GM13977 (cell line): ENCODE measurements at places on chromosomes 3 and 15.

- DNase-seq = no peak
Observed at GRCh38 chr15:58454950-58455401, 23.2 kb downstream of the LIPC start.

- no peak for DNase-seq
Observed at GRCh38 chr15:44676676-44677075, 13.2 kb upstream of the SPG11 start.

DNA sequence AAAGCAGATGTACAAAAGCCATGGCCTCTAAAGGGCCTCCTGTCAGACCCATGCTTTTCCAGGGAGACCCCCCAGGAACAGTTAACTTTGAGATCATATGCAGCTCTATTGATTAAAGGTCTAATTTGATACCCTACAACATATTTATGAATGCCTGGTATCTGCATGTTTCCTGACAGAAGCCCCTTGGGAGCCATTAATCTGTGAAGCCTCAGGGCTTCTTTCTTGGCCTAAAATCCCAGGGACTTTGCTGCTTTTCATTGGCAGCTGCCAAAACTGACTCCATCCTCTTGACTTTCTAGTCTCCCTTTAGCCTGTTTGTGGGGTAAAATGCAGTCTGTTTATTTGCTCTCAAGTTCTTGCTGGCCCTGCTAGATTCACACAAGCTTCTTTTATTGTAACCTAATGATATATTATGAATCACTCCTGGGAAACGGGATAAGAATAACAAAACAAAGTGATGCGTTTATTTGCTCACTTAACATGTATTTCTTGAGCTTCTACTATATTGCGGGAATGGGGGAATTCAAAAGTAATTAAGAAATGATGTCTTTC, 257.0 kb downstream of the LSAMP start:
- DNase-seq = no peak

- DNase-seq = no peak
Observed at GRCh38 chr3:81658322-81658997, 103.0 kb downstream of the GBE1 start.

DNA sequence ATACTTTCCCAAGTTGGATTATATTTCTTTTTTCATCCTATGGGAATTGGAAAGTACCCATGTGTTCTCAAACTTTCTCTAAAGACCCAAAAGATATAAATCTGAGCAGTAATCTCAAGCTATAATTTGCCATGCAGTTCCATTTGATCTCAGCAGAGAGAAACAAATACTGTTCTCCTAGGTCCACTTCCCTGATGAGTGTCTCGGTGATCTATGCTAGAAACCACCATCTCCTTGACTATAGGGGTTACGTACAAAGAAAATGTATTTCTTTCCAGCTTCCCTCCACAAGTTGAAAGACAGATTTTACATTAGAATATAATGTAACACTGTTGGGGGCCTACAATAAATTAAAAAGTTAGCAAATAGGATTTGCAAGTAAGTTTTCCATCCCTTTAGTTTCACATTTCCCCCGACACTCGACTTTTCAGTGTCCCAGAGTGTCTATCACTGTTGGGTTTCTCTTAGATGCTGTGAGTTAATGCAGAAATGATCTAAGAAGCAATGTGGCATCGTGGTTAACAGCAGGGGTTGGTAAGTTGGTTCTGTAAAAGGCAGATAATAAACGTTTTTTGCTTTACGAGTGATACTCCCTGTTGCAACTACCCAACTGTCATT, 465.1 kb upstream of the CFAP20DC start:
- no peak for DNase-seq

GRCh38 chr3:128427872-128428822, 38.5 kb downstream of the DNAJB8 start:
- no peak for DNase-seq

DNA sequence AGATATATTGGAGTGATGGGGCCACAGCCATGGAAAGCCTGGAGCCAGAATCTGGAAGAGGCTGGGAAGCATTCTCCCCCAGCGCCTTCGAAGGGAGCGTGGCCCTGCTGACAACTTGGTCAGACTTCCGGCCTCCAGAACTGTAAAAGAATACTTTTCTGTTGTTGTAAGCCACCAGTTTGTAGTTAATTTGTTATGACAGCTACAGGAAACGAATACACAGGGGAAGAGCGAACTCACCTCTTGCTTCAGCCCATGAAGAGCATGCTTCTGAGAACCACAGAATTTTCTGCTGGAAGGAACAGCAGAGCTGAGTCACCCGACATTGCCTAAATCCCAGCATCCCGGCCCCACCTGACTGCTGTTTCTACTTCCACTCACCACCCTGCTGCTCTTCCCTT, 501.7 kb downstream of the SHQ1 start:
- no peak for DNase-seq

GRCh38 chr15:32099956-32100684, 69.8 kb downstream of the CHRNA7 start:
- DNase-seq = no peak

GRCh38 chr15:90807786-90808086, 60.7 kb upstream of the FURIN start:
- no peak for DNase-seq

GRCh38 chr3:64548200-64548889, 139.5 kb downstream of the ADAMTS9 start:
- DNase-seq = no peak

GRCh38 chr3:178718995-178719635, 182.9 kb downstream of the KCNMB2 start:
- no peak for DNase-seq

DNA sequence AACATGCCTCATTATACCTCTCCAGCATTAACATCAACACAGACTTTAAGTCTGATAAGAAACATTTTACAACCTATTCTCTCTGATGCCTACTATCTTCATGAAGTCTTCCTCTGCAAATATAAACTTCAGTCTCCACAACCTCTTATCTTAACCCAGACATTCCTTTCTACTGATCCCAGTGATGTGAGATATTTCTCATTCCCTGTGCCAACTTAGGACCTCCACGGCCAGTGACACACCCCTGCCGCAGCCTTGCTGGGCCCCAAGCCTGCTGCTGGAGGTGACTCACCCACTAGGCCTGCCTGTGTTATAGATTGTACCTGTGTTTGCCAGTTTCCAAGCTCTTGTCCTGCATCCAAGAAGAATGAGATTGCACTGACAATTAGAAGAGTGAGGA, 734.5 kb upstream of the CADM2 start:
- no peak for DNase-seq

DNA sequence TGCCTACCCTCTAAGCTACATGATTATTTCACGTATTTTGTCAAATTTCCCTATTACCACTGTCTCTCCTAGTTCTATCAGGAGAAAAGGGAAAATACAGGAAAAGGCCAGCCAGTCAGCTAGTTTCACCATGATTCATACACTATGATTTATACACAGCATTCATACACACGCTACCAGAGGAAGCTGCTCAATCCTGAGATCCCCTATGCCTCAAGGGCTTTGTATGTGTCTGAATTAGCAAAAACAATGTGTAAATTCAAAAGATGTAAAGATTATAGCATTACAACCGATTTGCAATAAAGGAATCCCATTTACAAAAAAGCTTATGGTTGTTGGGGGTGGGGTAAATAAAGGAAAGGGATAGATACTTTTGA, 3.1 kb upstream of the ACKR4 start:
- no peak for DNase-seq

DNA sequence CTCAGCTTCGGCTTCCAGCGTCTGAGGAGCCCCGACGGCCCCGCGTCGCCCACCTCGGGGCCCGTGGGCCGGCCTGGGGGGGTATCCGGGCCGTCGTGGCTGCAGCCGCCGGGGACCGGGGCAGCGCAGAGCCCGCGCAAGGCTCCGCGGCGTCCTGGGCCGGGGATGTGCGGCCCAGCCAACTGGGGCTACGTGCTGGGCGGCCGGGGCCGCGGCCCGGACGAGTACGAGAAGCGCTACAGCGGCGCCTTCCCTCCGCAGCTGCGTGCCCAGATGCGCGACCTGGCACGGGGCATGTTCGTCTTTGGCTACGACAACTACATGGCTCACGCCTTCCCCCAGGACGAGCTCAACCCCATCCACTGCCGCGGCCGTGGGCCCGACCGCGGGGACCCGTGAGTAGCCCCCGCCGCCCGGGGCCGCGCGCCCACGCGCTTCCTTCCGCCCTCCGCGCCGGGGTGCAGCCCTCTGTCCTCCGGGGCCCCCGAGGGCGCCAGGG, 462 bp downstream of the EDEM1 start:
- DNase-seq = peak; percentile 50

GRCh38 chr3:175741951-175742350, 882.8 kb downstream of the NAALADL2 start:
- no peak for DNase-seq

DNA sequence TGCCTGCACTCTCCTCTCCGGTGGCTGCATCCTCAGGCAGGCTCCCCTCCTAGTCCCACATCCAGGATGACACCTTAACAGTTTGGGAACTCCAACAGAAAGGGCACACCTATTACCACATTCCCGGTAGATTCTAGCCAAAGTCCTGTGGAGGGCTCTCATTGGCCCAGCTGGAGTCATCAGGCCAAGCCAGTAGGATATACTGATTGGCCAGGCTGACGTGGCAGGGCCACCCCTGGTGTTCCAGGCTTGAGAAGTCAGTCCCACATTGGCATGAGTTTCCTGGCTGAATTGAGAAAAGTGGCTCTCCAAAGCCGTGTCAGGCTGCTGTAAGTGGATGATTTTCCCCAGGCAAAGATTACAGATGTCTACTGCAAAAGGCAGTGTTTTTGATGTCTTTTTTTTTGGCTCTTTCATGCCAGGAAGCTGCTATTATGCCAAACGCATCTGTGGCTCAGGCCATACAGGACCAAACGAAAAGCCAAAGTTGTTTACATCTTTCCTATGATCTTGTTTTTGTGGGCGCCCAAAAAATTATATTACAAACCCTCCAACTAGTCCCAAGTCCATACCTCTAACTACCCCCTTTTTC, 6.6 kb upstream of the BLM start:
- no peak for DNase-seq

GRCh38 chr3:127888564-127889107, 26.4 kb upstream of the KBTBD12 start:
- no peak for DNase-seq

- DNase-seq = peak; percentile 48
Observed at GRCh38 chr3:123448536-123449101, at the start of gene ADCY5. ADCY5 (minus strand) TSS chr3:123449090; CDS start chr3:123448545, 545 bp downstream.

DNA sequence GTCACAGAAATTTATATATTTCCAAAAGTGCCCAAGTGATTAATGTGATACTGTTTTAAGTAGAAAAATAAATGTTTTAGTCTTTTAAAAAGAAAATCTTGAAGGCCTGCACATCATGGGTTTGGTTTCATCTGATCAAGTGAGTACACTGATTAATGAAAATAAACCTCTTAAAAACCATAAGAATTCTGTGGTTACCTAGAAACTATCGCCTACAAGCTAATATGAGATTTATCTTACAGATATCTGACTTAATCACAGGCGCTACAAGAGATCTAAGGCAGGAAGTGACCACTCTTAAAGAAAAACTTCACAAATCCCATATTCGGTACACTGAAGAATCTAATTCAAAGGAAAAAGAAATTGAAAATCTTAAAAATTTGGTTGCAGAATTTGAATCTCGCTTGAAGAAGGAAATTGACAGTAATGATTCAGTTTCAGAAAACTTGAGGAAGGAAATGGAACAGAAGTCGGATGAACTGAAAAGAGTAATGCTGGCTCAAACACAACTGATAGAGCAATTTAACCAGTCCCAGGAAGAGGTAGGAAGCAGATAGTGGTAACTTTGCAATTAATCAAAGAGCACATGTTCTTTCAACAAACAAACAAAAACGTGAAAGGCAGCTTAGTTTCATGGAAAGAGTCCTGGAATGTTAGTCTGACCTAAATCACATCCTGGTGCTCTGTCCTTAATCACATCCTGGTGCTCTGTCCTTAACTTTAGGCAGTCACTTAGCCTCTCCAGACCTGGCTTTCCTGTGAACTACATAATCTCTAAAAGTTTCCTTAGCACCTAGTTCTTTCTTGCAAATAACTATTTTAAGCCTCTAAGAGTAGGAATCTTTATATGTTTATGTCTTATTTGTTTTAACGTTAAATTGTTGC, 131.8 kb downstream of the CCNL1 start:
- no peak for DNase-seq

GRCh38 chr3:1139071-1139470, 46.2 kb downstream of the CNTN6 start:
- no peak for DNase-seq

GRCh38 chr15:70120958-70121623, 23.4 kb upstream of the TLE3 start:
- no peak for DNase-seq

DNA sequence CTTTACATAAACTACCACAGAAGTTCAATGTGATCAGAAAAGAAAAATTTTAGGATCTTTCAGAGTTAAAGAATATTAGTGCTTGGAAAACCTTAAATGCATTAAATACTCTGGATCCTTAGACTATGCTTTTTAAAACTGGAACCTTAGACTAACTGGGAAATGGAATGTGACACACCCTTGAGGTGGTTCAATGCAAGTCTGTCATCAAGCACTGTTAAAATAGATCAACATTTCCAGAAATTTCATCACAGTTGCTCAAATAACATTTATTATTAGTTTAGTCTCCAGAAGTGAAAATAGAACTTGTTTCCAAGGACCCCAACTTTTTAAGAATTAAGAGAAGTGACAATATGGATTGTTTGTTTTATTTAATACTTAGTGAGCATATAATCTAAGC, 71.8 kb downstream of the GAP43 start:
- DNase-seq = no peak

GRCh38 chr3:180640987-180641386, 38.3 kb downstream of the CCDC39 start:
- no peak for DNase-seq

DNA sequence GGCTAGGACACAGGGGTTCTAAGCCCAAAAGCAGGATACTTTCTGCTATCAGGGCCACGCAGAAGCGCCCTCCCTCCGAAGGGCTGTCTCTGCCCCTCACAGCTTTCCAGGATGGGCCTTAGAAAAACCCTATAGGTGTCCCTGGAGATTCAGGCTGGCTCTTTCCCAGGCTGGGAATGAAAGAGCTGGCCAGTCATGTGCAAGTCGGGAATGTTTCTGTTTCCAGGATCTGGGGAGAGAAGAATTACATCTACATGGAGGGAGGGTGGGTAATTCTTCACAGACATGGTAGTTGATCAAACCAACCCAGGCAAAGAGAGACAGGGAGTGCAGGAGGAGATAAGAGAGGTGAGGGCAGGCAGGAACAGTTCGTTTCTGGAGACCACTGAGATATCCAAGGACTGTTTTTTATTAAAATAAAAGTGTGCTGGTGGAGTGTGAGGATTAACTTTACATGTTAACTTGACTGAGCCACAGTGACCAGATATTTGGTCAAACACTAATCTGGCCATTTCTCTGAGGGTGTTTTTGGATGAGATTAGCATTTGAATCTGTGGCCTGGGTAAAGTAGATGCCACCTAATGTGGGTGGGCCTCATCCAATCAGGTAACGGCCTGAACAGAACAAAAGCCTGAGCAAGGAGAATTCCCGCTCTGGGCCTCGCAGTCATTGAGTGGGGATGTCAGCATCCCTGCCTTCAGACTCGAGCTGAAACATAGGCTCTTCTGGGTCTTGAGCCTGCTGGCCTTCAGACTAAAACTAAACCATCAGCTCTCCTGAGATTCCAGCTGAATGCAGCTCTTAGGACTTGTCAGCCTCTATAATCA, 15.3 kb downstream of the NUP210 start:
- no peak for DNase-seq
